ENCODE measurements at places on chromosomes 5 and 9.

DNA sequence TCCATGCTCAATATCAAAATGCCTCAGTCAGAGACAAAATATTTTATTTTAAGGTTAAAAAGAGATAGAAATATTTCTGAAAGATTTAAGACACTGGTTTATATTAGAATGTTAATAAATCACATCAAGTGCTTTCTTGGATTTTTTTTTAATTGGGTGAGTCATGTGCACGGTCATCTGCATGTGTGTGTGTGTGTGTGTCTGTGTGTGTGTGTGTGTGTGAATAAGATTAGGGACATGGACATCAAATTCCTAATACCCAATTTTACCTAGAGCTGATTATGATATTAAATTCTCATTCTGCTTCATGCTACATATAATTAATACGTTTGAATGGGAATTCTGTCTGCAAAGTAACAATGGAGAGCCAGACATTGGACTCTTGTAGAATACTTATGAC lies 122.9 kb downstream of the BASP1 start:
- no peak for DNase-seq

DNA sequence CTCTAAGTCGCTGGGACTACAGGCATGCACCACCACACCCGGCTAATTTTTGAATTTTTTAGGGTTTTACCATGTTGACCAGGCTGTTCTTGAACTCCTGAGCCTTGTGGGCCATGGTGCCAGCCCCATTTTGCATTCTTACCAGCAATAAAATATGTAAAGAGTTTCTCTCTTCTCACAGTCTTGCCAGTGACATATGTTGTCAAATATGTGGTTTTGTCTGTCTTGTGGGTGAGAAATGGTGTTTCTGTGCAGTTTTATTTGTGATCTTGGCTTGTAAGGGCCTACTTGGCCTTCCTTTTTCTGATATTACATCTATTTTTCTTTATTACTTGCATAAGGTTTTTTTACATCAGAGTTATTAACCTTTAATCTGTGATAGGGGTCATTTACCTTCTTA lies 47.1 kb downstream of the SPIN1 start:
- DNase-seq, result no peak

DNA sequence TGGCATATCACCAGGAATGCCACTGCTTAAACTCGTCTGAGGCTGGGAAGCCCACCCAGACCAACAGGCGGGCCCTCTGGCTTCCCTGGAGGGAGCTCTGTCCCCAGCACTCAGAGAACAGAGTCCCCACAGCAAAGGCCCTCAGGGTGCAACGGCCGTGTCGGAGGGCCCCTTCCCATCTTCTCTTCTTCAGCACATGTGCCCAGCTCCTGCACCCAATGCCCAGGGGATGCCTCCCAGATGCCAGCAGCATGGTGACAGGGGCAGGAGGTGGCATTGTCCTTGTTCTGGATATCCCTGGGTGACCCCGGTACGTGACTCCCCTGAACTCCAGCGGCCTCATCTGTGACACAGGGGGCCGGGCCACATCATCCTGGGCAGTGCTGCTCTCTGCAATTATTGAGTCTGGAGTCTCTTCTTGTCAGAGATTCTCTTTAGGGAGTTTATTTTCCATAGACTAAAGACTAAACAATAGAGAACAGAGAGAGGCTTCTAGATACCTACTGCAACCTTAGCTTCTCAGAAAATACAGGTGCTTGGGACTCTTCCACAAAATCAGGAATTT lies 13.6 kb upstream of the OLFM1 start:
- DNase-seq, result no peak

- DNase-seq, result no peak
Observed at GRCh38 chr9:98778251-98778650, 18.1 kb downstream of the ANKS6 start.

- DNase-seq, result no peak
Observed at GRCh38 chr9:121486043-121486442, 13.6 kb downstream of the GGTA1 start.

GRCh38 chr5:113682497-113683136 lies 169.1 kb downstream of the YTHDC2 start:
- no peak for DNase-seq

DNA sequence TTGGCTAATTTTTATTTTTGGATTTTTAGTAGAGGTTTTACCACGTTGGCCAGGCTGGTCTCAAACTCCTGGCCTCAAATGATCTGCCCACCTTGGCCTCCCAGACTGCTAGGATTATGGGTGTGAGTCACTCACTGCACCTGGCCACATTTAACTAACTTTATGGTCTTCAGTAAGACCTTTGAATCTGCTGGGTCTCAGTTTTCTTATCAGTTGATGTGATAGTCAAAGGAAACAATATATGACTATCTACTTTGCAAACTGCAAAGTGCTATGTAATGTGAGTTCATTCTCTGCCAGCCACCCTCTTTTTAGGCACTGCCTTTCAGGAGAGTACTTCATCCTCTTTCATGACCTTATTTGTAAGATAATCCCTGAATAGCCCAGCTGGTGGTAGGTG lies 474.7 kb downstream of the PDE4D start:
- no peak for DNase-seq

- DNase-seq, result no peak
Observed at GRCh38 chr5:5331848-5332247, 90.6 kb upstream of the ICE1 start.

GRCh38 chr5:175698401-175699115 lies 40.7 kb downstream of the HRH2 start:
- DNase-seq, result no peak

Measured in cortex of kidney (tissue), 1 donor.